ENCODE measurements at places on chromosomes 13 and 19.

DNA sequence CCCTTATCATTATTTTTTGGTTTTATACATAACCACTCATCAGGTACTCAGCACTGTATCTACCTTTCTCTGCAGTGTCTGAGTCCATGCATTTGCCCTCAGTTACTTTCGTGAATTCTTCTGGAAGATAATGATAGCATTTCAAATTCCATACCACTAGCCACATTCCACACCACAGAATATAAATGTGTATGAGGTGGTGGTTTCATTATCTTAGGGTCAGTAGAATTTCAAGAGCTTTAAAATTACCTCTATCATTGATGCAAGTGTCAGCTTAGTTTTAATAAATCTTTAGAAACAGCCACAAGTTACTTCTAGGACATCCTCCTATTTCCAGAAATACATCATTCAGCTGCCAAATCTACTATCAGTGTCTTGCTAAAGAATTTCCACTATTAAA lies 1578.3 kb downstream of the OLFM4 start:
- no peak for DNase-seq

DNA sequence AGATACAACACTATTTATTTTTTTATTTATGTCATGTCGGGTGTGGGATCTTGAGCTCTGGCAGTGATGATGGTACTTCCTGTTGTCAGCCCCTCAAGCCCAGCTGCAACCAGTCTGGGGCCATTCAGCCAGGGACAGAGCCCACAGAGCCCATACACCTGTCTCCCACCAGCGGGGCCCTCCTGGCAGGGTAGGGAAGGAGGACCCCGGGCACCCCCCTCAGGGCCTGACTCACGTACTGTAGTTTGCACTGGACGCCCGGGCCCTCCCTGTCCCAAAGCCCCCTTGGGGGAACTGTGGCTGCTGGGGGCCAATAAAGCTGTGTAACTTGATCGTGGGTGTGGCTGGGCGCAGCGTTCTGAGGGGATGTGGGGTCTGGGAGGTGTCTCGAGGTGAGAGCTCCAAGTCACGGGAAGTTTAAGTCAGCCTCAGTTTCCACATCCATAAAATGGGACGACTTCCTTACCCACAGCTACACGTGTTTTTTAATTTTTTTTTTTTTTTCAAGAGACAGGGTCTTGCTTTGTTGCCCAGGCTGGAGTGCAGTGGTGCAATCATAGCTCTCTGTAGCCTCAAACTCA lies 9.5 kb downstream of the ATG4D start:
- no peak for DNase-seq

DNA sequence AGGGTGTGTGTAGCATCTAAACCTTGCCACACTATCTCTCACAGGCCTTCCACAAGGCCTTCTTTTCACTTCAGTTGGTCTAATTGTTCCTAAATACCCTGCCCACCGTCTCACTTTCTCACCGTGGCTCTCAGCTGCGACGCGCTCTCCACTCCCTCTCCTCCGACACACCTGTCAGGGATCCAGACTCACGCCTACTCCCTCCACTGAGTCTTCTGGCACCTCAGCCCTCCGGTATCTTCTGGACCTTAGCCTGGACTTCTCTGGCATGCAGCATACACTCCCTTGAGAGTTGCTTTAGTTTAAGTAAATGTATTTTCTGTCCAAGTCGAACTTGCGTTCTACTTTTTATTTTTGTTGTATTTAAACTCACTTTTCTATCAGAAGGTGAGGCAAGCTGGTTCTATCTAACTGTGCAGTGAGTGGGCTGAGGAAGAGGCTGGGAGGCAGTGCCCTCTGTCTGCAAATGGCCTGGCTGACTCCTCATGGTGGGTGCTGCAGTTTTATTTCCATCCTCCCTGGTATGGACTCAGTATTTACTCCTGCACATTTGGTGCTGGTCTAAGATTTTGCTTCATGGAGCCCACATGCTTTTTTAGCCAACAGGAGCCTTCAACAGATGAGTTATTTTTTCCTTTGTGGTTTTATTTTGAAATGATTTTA lies 28.5 kb upstream of the ARGLU1 start:
- DNase-seq = no peak

DNA sequence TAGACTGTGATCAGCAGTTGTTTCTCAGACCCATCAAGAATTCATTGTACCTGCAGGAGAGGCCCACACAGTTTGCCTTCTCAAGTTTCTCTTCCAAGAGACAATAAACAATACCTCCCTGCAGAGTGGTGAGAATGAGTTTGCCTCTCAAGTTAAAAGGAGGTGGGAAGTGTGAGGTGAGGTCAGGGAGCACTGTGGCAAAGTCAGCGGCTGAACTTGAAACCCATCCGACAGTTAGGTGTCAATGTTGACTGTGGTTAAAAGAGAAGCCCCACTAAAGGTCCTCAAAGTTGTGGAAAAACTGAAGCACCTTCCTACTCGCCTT lies 72.9 kb upstream of the TSC22D1 start:
- no peak for DNase-seq

DNA sequence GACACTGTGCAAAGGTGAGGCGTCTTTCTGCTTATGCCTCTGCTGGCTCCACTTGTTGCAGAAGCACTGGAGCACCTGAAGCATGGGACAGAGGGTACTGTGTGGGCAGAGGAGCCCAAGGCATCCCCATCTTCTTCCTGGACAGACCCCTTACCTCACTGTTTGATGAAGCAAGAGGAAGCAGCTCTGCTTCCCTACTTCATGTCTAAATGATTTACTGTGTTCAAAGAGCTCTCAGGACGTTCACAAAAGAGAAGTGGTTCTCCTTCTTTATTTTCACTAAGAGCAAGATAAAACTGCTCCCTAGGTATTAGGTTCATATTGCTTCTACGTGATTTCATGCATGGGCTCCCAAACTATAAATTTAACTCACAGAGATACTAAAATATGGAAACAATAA lies 1635.4 kb upstream of the SLC10A2 start:
- no peak for DNase-seq

DNA sequence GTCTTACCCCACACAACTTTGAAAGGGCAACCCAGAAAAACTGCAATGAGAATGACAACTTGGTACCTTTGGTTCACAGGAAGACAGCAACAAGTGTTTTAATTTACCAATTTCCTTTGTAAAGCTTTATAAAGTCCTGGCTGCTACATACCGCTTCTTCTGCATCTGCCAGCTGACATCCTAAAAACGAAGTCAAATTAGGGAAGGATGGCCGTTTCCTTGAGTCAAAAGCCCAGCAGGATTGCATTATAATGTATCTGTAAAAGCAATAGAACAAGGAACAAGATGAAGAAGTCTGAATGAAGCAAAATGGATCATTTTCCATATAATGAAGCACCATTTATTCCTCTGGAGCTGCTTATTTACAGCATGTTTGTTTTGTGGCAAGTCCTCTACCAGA lies 25.8 kb upstream of the URAD start:
- no peak for DNase-seq

- no peak for DNase-seq
Measured at GRCh38 chr19:55212447-55212846, 3.1 kb upstream of the PTPRH start.

- DNase-seq = no peak
Measured at GRCh38 chr19:28943651-28944050, 269.3 kb downstream of the UQCRFS1 start.

DNA sequence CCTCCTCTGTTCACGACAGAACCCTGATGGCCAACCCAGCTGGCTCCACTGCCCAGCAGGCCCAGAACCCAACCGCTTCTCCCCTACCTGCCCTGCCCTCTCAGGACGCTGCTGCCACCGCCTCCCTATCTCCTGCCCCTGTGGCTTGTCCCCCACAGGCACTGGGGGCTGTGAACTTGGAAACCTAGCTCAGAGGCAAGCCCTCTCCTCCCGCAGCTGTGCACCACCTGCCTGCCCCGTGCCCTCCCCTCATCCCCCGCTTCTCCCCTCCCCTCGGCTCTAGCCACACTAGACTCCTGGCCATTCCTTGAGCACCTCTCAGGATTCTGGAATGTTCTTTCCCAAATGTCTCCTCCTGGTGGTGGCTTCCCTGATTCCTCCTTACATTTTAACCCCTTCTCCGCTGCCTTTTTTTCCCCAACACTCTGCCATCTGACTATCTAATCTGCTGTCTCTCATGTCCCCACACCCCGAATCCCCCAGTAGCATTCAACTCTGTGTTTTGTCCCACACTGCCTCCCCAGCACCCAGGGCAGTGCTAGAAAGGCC lies 6.7 kb downstream of the NANOS3 start:
- DNase-seq = no peak

DNA sequence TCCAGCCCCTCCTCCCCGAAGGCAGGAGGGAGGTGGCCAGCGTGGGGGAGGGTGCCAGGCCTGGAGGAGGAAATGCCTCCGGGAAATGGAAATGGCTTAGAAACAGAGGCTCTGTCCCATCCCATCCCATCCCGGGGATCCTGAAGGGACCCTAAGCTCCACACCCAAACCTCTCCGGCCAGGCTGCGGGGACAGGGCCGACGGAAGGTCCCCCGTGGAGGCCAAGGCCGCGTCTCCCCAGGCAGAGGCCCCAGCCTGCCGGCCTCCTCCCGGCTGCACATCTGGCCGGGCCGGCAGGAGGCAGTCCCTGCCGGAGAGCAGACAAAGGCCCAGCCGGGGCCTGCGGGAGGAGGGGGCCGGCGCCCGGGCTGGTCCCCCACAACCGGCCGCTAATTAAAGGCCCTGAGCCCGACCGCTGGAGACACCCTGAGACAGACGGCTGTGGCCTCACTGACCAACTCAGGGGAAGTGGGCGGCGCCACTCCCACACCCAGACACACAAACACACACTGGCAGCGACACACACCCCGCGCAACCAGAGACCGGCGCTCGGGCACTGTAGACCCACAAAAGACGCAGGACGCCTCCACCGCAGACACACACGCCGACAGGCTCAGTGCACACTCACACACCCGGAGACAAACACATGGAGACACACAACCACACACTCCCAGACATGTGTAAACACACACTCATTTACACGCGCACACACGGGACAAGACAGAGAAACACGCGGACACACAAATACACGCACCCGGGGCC lies 1.1 kb downstream of the ADAMTS10 start:
- DNase-seq = peak; percentile 75

GRCh38 chr13:105914291-105915036 lies 621.0 kb downstream of the EFNB2 start:
- DNase-seq = peak; percentile 92

DNA sequence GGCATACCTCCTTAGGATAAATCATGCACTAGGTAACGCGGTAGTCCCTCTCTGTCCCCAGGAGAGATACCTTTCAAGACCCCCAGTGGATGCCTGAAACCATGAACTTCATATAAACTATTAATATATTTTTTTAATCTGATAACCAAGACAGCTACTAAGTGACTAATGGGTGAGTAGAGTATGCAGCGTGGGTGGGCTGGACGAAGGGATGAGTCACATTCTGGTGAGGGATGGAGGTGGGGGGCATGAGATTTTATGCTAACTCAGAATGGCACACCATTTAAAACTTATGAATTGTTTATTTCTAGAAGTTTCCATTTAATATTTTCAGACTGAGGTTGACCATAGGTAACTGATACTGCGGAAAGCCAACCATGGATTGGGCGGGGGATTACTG lies 46.2 kb downstream of the CDK8 start:
- peak; percentile 31 for DNase-seq

DNA sequence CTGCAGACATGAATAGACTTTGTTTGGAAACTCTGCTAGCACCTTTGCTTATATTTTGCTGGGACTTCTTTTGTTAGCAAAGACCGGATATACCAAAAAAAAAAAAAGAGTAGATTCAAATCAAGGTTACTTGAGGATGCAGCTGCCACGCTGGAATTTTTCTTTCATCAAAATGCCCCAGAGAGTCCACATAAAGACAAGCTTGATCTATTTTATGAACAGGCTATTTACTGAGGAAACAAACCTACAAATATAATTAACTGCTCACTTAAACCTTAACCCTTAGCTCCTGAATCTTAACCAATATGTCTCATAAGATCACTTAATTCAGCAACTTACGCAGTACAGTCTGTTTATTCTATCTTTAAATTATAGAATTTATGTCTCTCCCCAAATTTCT lies 27.1 kb upstream of the DOCK9 start:
- DNase-seq = no peak

DNA sequence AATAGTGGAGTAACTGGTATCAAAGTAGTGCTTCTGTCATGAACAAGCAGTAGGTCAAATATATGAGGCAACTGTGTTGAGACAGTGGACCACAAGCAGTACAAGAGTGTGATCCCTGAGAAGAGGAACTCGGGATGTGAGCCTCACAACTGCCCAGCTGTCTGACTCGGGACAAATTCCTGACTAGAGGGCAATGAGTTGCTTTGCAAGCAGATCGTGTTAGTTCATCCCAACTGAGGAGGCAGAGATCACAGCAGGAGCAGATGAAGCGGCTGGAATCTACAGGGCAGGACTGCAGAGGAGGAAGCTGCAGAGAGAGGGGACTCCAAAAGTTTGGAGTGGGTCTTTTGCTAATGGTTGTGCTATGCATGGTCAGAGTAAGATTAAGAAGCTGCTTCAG lies 741.1 kb downstream of the DIAPH3 start:
- peak; percentile 11 for DNase-seq

DNA sequence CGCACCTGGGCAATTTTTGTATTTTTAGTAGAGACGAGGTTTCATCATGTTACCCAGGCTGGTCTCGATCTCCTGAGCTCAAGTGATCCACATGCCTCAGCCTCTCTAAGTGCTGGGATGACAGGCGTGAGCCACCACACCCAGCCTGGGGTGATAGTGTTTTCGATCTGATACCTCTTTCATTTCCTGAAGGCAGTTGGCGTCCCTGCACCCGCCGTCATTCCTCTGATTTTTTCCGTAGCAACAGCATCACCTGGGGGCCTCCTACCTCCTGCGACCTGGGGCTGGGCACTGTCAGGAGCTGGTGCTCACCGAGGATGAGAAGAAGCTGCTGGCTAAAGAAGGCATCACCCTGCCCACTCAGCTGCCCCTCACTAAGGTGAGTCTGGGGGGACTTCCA lies 10.8 kb downstream of the CREB3L3 start:
- no peak for DNase-seq

DNA sequence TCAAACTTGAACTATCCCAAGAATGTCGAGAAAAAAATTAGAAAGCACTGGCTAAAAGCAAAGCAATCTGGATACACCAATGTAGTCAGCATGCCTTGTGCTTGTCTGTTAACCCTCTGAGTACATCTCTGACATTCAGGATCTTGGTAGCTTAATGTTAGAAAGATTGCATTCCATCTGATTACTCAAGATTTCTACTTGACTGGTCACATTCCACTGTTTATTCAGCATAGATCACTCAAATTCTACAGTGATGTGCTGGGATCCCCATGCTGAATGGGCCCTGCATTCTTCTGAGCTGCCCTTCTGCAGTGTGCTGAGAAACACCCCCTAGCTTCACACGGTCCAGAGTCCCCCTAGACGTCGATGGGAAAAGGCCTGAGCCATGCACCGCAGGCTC lies 295.4 kb upstream of the MAB21L1 start:
- DNase-seq = peak; percentile 98

DNA sequence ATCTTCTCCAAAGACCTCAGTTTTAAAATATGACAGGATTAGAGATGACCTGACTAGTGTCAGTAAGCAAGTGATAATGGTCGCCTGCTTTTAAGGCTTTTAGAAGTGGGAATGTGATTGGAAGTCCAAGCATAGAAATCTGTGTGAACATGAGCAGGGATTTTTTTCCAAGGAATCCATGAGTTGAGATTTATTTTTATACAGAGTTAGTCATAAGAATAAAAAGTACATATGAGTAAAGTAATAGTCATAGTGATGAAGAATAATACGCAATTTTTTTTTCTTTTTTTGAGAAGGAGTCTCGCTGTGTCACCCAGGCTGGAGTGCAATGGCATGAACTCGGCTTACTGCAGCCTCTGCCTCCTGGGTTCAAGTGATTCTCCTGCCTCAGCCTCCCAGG lies 1.6 kb downstream of the ZNF546 start:
- no peak for DNase-seq

All from AG10803 (cell line).